Fibroblast of the aortic adventitia (primary cell): ENCODE measurements at places on chromosomes 2 and 18. TPM values are rescaled to one million over a fixed set of nuclear protein-coding genes. Genes with fewer than 3 reads are reported as not detected.

The RTKN gene
- 12.0 and 15.7 TPM in 2 replicates for total RNA-seq

The SERPINB7 gene
- total RNA-seq, result 0.27 TPM in 1 of 2 replicates, not detected in the other

The OXER1 gene
- 0.27 TPM in 1 of 2 replicates, not detected in the other for total RNA-seq

The CROCC2 gene
- total RNA-seq, result under 0.01 and 0.41 TPM in 2 replicates

The SNTG2 gene
- total RNA-seq, result 0.09 TPM in 1 of 2 replicates, not detected in the other

The CAPG gene
- 131 and 144 TPM in 2 replicates for total RNA-seq

The IL36RN gene
- not detected in 2 replicates for total RNA-seq

The DIS3L2 gene
- total RNA-seq, result 24.9 and 36.3 TPM in 2 replicates

The RAMP1 gene
- total RNA-seq, result 3.1 and 3.4 TPM in 2 replicates

The ZNF396 gene
- 2.0 and 2.4 TPM in 2 replicates for total RNA-seq

The SLC40A1 gene
- 19.7 and 306 TPM in 2 replicates for total RNA-seq

The SGO2 gene
- total RNA-seq, result 21.3 and 23.3 TPM in 2 replicates
